Caudate nucleus (tissue), 63 donors: ENCODE measurements at places on chromosomes 16 and 17.

GRCh38 chr17:63540590-63540989, 9.7 kb upstream of the DCAF7 start:
- no peak for DNase-seq

- DNase-seq, result no peak
Observed at GRCh38 chr16:73572135-73572828, 524.4 kb upstream of the ZFHX3 start.

GRCh38 chr17:57366177-57366557, 109.8 kb downstream of the MSI2 start:
- no peak for DNase-seq

- no peak for DNase-seq
Observed at GRCh38 chr16:86355951-86356350, 154.4 kb upstream of the FOXF1 start.

- no peak for DNase-seq
Observed at GRCh38 chr17:4049546-4049945, 85.3 kb upstream of the ATP2A3 start.

- DNase-seq, result peak; percentile 57
Observed at GRCh38 chr16:55494994-55495421, 13.9 kb upstream of the LPCAT2 start.

- DNase-seq, result no peak
Observed at GRCh38 chr16:73418051-73418450, 370.1 kb upstream of the ZFHX3 start.

DNA sequence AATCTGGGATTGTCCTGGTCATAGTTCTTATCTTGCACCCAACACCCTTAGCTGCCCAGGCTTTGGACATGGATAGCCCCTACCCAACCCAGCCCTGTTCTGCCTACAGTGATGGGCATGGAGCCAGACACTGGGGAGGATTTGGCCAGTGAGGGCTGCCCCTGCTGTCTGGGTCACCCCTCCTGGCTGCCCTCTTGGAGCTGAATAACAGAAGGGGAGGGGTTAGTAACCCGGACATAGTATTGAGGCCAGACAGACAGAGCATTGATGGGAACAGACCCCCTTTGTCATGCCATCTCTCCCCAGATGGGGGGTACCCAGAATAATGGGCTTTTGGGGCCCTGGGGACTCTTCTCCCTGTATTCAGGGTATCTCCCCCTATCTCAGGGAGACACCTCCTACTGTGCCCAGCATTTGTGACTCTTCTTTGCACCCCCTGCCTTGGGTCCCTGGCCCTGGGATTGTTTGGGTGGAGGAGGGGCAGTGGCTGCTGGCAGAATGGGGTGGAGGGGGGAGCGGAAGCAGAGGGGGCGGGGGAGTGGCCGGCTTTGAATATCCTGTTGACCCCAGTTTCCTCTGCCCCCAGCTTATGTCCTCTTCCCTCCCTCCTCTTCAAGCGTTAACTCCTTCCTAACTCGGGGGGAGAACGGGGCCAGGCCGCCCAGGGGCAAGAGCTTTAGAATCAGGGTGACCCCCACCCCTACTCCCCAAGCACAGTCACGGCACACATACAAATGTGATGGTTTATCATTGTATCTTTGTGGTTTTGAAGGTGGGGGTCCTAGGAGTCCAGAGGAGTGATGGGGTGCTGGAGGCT, 17.0 kb downstream of the GJD3 start:
- DNase-seq, result no peak
